ENCODE measurements at places on chromosomes 7 and 10.

- no peak for DNase-seq
These were observed 23.1 kb downstream of the PRF1 start for GRCh38 chr10:70579234-70580002.

- no peak for DNase-seq
These were observed 286.1 kb upstream of the NPSR1 start for GRCh38 chr7:34371922-34372321.

GRCh38 chr10:52993109-52993508 lies 220.5 kb upstream of the MBL2 start:
- DNase-seq: no peak

DNA sequence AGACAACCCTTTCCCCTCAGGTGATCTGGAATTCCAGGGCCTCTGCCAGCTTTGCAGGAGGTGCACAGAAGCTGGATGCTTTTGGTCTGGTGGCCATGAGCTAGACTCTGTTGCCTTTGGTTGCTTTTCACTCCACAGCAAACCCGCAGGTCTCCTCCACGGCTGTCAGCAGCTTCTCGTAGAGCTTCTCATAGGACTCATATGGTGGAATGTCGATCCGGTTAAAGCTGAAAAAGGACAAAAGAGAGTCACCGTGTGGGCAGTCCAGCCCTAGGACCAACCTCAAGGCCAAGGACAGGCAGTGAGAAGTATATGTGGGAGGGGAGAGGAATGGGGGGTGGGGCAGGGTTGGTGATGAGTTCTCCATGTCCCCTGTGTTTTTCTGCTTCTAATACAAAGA lies 113.5 kb downstream of the SMURF1 start:
- no peak for DNase-seq

- DNase-seq: peak; percentile 34
These were observed 11.5 kb upstream of the SP8 start for GRCh38 chr7:20798081-20798693.

- DNase-seq: no peak
These were observed 25.6 kb downstream of the CTNNA3 start for GRCh38 chr10:67670401-67670800.

DNA sequence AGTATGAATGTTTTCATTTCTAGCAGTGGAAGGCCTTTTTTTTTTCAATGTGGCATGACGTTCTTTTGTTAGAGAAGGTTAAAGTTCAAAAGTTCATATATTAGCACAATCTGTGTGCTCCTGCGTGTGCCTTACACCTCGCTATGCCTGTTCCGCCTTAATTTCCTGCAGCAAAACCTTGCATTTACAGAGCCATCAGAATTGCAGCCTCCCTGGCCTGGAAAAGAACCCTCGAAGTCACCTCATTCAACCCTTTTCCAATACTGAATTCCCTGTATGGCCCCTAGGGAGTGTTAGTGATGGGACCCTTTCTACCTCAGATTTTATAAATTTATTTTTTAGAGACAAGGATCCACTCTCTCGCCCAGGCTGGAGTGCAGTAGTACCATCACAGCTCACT lies 103.5 kb upstream of the ZNF438 start:
- DNase-seq: no peak

- no peak for DNase-seq
These were observed 1.6 kb downstream of the ZRANB1 start for GRCh38 chr10:124943301-124944092.

DNA sequence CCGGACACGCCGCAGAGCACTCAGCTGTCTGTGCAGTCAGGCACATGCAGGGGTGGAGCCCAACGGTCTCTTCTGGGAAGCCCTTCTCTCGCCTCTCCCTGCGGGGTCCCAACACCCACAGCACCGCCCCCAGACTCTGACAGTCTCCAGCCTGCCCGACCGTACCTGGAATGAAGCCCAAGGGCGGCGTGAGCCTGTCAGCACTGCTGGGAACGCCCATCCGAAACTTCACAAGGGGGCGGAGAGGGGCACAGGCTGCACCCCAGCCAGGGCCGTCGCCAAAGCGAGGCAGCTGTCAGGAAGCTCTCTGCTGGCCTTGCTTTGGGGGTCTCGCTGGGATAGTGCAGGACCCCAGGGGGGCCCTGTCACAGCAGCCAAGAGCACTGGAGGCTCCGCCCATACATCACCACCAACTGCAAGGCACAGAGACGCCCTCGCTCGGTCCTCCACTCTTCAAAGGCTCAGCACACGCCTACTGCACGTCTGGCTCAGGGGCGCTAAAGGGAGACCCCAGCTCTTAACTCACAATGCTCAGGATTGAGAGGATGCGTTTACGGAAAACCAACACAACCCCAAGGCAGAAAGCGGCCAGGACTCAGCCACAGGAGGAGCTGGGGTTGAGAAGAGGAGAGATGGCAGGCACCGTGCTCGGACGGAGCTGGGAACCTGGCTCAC lies 30.9 kb downstream of the MAD1L1 start:
- peak; percentile 16 for DNase-seq

DNA sequence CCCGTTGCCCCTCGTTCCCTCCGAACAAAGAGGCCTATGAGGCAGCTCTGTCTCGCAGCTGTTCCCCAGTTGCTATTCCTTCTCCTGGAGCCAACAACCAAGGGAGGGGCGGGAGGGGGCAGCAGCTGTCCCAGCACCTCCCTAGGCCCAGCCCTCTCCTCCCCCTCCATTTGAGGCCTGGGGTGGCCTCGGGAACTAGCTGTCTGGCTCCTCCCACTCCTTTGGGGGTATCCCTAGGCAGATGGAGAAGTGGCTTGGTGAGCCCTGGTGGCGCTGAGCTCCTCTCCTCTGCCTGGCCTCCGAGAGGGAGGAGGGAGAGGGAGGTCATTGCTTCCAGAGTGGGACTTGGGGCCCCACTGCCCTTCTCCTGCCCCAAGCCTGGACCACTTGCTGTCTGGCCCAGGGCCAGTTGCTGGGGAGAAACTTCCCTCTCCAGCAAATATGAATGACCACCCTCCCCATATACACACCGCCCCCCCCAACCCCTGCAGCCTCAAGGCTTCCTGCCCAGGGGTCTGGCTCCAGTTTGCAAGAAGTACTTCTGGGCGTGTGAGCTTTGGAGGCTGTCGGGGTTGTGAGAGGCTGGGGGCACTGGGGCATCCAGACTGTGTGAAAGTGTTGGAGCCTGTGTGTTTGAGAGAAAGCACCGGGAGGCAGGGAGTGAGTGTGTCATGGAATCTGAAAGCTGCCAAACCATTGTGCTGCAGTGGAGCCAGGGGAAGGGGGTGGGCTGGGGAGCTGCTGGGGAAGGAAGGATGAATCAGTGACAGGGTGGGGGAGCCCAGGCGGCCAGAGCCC lies 3.1 kb downstream of the FLNC start:
- no peak for DNase-seq

GRCh38 chr10:11655836-11656235 lies 44.4 kb upstream of the USP6NL start:
- no peak for DNase-seq

GRCh38 chr7:128733278-128733645 lies 5.9 kb upstream of the CALU start:
- DNase-seq: no peak

DNA sequence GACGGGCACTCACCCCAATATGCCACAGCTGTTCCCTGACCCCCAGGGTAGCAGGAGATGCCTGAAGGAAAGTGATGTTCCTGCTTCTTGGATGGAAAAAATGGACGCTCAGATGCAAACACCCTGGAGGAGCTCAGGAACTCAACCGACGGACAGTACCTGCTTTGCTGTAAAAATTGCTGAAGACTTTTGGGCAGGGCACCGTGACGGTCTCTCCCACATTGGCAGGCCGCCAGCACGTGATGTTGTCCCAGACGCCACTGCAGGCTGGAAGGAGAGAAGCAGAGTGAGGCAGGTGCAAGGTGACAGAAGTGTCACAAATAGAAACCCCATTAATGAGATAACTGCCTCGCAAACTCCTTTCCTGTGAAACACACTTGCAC lies 35.0 kb downstream of the VIPR2 start:
- no peak for DNase-seq

GRCh38 chr7:74225400-74225799 lies 15.6 kb downstream of the LAT2 start:
- DNase-seq: no peak

DNA sequence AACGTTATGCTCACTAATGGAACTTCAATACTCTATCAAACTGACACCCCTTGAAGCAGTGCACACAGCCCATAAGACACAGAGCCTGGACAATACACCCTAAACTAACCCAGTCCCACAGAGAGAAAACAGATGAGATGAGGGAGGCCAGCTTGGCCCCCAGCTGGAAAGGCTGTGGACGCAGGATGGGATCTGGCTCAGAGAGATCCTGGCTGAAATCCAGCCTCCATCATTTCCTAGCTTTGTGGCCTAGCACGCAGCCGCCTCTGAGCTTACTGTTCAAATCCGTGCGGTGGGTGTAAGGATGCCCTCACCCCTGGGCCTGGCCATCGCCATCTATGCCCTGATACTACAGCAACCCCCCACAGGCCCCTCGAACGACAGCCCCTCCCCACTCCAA lies 32.7 kb downstream of the SNX8 start:
- DNase-seq: no peak

DNA sequence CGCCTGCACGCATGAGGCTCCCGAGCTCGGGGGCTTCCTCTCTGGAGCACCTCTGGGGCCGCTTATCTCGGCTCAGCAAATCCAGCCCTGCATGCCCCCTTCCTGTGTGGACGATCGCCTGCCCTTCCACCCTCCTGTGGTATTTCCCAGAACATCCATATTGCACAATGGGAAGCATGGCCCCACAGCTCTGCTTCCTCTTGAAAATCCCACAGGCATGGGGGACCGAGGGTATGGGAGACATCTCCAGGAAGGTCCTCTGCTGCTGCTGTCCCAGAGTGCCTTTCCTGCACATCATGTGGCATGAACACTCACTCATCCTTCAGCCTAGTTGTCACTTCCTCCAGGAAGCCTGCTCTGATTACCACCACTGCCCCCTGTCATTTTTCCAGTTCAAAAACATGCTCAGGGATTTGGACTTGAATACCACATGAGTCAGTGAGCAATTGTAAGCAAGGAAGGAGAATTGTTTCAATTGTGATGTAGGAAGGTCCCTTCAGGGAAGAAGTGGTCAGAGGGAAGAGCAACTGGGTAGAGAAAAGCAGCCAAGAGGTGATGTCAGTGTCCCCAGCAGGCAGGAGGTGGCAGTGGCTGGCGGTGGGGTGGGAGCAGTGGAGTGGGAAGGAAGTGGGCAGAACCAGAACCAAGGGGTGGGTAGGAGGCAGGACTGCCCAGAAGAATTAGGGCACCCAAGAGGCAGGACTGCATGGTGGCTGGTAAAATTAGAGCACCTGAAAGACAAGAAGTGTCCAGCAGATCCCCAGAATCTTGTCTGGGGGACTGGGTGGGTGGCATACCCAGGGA lies 67.5 kb upstream of the ZMIZ1 start:
- no peak for DNase-seq

- DNase-seq: no peak
These were observed 77.6 kb downstream of the PFKFB3 start for GRCh38 chr10:6280291-6280690.

DNA sequence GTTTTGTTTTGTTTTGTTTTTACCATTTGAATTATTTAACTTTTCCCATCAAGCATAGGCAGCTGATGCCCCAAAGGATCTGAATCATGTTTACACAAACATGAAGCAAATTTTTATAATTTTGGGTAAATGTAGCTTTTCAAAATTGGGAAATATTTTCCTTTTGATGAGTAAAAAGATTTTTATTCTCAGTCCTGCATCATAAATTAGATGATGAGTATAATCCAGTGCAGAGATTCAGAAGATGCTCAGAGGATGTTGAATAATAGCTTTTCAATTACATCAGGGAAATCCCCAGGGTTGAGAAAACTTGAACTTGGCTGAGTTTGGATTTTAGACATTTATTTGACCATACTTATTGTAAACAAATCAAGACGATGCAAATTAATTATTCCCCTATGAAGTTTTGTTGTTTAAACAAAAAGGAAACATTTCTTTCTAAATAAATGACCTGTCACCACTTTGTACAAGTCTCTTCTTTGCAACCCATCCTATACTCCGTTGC lies 121.7 kb downstream of the FAM204A start:
- DNase-seq: no peak

DNA sequence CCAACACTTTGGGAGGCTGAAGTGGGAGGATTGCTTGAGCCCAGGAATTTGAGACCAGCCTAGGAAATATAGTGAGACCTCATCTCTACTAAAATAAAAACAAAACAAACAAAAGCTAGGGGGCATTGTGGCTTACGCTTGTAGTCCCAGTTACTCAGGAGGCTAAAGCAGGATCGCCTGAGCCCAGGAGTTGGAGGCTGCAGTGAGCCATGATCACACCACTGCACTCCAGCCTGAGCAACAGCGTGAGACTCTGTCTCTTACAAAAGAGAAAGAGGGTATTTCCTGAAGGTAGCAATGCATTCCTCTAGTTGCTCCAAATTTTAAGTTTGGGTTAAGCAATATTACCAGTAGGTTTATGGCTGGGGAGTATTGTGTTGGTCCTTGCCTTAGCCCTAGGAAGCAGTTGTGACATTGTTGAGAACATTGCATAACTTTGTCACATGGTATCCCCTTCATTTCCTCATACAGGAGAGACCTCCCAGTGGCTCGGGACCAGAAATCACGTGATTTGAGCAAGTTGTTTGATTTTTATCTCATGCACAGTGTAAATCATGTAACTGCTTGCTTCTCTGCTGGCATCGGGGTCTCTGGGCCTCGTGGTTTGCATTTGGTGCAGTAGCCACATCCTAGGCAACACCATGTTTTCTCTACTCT lies 23.3 kb upstream of the SMARCD3 start:
- peak; percentile 47 for DNase-seq

DNA sequence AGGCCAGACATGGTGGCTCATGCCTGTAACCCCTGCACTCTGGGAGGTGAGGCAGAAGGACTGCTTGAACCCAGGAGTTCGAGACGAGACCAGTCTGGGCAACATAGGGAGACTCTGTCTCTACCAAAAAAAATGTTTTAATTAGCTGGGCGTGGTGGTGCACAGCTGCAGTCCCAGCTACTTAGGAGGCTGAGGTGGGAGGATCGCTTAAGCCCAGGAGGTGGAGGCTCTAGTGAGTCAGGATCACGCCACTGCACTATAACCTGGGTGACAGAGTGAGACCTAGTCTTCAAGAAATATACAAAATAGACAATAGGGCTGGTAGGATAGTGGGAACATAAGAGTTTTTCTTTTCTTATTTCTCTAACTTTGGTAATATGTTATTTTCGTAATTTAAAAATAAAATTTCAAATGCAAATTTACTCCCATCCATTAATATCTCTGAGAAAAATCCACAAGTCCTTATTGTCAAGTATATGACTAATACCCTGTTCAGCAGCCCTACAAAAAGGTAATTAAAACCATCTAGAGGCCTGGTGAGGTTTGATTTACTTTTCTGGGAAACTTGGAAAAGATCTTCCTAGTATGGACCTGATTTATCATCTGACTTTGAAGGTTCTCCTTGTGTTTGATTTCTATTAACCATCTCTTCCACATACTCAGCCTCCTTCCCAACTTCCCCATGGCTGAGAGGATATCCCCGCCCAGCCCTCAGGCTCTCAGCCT lies 50.0 kb downstream of the CREB3L2 start:
- no peak for DNase-seq
